ENCODE measurements at places on chromosomes 4 and X.

DNA sequence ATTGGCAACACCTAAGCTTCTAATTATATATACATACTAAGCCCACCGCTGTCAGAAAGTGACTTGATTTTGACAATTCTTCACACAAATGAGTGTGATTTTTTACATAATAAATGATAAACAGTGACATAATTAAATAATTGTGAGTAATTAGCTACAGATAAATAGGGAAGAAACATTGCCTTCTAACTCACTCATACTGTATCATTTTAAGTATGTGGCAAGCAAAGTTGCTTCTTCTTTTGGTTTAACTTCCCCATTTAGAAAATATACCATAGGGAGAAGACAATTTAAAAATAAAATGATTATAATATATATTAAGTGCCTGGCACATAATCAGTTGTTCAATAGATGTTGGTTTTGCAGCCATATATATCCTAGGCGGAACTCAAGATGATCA lies 644.2 kb downstream of the FSTL5 start:
- no peak for DNase-seq

GRCh38 chr4:114085611-114086345 lies 106.3 kb upstream of the ARSJ start:
- no peak for DNase-seq

DNA sequence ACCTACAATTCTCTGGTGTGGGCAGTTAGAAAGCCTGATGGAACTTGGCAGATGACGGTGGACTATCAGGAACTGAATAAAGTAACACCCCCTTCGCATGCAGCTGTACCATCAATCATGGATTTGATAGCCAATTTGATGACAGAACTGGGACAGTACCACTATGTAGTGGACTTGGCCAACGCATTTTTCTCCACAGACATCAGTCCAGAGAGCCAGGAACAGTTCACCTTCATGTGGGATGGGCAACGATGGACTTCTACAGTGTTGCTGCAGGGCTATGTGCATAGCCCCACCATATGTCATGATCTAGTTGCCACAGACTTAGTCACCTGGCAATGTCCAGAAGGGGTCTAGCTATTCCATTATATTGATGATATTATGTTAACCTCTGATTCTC lies 54.5 kb upstream of the CCDC149 start:
- no peak for DNase-seq

- peak; percentile 87 for DNase-seq
Measured at GRCh38 chrX:53422086-53422860, at the start of gene SMC1A. SMC1A (minus strand) TSS chrX:53422654; CDS start chrX:53422600, 54 bp downstream.

GRCh38 chr4:137644201-137644600 lies 111.9 kb upstream of the PCDH18 start:
- no peak for DNase-seq
